Breast epithelium (tissue), 4 donors: ENCODE measurements at places on chromosomes 3 and 15. TPM values are rescaled to one million over a fixed set of nuclear protein-coding genes. Genes with fewer than 3 reads are reported as not detected.
A peak's percentile ranks its signal among the peaks of the same experiment; 100 is the strongest.

The TLR9 gene
- total RNA-seq: not detected

The FBN1 gene
- total RNA-seq: 38.5 TPM

The TCF12 gene
- 164 TPM for total RNA-seq

The PROS1 gene
- total RNA-seq: 65.4 TPM

The PSTPIP1 gene
- 3.9 TPM for total RNA-seq

The SYNPR gene
- total RNA-seq: not detected

The EPHB1 gene
- 1.8 TPM for total RNA-seq

DNA sequence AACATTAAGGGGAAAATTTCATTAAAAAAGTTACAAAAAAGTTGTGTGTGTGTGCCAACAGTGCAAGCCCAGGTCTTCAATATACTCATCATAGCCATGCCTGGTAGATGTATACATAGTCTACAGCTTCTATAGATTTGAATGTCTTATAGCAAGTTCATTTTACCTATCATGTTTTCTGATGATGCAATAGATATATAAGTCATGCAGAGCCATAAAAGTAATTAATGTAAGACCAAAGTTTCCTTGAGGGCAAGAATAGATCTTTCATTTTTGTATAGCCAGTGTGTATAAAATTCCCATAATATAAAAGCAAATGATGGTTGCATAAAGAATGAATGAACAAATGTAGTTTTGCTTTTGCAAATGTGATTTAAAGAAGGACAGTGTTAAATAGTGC is 1138.4 kb downstream of the TBL1XR1 start:
- DNase-seq: no peak

GRCh38 chr15:99408236-99409096 is 157.2 kb downstream of the LRRC28 start:
- peak; percentile 46 for DNase-seq

GRCh38 chr3:46282696-46283095 is 40.4 kb downstream of the CCR3 start:
- DNase-seq: no peak

DNA sequence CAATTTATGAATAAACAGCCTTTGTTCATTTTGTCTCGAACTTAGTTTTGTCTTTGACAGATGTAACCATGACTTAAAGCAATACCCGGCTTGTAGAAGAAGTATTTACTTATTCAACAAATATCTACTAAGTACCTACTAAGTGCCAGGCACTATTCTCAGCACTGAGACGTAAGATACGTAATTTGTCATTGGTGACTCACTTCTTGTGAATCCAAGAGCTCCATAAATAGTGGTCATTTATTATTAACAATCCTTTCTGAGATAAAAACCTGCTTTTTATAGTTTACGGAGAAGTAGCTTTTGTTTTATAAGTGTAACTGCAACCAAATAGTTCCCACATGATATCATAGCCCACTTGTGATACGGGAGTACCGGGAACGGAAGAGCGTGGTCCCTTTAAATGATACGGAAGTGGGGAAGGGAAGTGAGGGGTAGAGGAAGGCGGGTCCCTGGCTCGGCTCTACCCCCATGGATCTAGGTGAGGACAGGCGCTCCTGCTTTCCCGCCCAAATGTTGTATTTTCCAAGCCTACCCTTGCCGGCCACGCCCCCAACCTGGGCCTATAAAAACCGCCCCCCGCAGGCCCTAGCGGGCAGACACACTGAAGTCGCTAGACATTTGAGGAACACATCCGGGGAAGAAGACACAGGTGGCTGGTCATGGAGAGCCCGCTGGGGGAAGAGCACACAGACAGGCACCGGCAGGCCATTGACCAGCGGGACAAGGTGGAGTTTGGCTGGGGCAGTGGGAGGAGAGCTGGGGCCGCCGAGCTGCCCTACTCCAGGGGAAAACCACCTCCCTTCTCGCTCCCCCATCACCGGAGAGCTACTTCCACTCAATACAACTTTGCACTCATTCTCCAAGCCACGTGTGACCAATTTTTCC is at the start of gene SAMMSON:
Gene SAMMSON (plus strand): TSS at position 594 of the 888 bp plus-strand sequence.
- DNase-seq: no peak

- DNase-seq: no peak
Measured at GRCh38 chr3:192844836-192845525, 72.7 kb downstream of the MB21D2 start.

DNA sequence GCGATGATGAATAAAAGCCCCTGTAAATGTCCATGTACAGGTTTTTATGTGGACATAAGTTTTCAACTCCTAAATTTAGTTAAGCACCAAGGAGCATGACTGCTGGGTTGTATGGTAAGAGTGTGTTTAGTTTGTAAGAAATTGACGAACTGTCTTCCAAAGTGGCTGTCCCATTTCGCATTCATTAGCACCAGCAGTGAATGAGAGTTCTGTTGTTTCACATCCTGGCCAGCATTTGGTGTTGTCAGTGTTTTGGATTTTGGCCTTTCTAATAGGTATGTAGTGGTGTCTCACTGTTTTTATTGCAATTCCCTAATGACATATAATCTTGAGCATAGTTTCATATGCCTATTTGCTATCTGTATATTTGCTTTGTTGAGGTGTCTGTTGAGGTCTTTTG is 3.7 kb downstream of the ZNF621 start:
- DNase-seq: no peak

- no peak for DNase-seq
Measured at GRCh38 chr15:79376383-79376782, 55.8 kb upstream of the MINAR1 start.

GRCh38 chr3:183555541-183556081 is at the start of gene KLHL6:
Gene KLHL6 (minus strand): TSS chr3:183555706. CDS start chr3:183555653, 53 bp downstream.
- DNase-seq: no peak

DNA sequence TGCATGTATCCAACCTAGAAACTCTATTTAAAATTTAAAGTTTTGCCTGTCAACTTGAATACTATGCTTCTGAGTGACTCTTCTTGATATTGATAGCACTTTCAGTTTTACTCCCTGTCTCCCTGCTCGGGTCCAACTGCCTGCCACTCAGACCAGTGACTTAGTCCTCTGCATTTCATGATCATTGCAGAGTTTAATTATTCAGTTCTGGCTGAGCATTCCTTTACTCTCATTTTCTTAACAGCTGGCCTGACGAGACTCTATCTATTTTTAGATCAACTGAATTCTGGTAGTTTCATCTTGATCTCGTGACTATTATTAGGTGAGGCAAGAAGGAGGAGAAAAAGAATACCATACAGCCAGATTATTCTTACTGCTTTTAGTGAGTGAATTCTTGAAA is 617.4 kb downstream of the SI start:
- DNase-seq: no peak

DNA sequence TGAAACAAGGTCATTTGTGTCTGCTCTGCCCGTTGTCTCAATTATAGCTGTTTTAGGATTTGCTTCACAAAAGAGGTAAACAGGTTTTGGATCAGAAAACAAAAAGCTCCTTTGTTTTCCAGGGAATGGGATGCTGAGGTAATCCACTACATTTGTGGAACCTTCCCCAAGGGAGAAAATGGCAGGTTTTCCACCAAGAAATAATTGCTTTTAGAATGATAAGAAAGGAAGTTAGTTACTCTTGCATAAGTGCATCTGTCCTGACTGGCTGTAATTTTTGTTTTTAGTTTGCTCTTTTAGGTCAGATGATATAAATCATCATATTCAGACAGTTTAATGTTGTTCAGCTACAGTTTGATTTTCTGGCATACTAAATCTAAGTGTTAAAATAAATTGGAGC is 198.5 kb upstream of the COL8A1 start:
- DNase-seq: no peak

GRCh38 chr3:181917027-181917426 is 205.3 kb downstream of the SOX2 start:
- no peak for DNase-seq

DNA sequence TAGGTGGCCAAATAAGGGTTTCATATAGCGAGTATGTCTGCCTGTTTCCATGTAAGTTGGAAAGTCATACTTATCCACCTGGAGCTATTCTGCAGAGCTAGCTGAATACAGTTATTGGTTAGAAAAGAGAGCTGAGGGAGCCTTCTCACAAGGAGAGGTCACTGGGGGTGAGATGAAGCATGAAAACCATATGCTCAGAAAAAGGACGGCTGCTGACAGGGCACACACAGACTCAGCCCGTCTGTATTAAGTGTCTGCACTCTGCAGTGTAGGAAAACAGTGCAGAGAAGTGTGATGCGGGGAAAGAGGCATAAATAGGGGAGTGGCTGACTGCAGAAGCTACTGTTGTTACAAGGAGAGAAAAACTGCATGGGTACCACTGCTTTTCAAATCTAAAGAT is 58.2 kb downstream of the C3orf70 start:
- DNase-seq: no peak

DNA sequence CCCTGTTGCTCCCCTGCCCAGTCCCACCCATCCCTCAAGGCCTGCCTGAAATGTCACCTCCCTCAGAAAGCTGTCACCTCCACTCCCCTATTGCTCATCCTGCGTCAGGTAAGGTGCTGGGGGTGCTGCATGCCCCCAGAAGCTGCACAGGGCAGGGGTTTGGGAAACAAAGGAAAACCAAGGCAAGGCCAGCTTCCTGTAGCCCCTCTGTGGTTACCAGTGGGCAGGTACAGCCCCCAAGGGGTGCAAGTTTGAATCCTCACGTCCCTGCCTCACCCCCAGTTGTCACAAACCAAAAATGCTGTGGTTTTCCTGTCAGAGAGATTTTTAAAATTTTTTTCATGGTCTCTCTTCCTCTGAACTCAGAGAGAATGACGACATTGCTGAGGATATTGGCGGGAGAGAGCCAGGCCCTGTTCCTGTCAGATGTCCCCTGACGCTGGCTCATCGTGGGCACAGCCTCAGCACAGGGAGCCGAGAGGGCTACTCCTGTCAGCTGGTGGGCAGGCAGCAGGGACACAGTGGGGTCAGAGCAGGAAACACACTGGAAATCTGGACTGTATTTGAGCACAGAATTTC is 27.0 kb downstream of the PSTPIP1 start:
- no peak for DNase-seq

DNA sequence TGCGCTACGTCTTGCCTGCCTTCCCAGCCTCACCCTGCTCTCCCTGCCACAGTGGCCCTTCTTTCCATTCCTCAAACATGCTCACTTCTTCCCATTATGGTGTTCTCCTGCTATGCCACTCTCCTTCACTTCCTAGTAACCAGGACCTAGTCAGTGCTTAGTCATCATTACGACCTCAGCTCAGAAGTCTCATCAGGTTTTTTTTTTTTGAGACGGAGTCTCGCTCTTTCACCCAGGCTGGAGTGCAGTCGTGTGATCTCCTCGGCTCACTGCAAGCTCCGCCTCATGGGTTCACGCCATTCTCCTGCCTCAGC is 149.5 kb downstream of the GREM1 start:
- DNase-seq: no peak

- DNase-seq: no peak
Measured at GRCh38 chr3:128452120-128452519, 14.6 kb downstream of the DNAJB8 start.

DNA sequence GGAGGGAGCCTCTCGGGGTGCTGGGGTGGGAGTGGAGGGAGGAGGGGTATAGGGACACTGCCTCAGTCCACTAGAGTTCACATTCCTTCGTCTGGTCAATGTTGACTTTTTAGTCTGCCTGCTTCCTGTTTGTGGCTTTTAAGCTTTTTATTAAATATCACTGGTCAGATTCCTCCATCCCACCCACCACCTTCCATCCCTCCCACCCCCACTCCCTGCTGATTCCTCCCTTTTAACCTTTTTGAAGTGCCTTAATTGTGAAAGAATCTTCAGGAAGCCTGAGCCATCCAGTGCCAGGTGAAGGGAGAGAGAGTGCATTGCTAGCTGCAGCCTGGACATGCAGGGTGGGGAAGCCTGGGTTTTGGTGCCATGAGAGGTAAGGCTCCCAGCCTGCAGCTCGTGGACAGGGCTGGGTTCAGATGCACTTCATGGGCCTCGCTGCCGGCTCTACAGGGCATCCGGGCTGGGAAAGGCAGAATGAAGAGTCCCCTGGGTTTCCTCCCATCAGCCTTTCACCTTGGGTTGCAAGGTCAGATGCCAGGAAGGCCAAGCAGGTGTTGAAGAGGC is 105.9 kb downstream of the DNAJB8 start:
- no peak for DNase-seq

- no peak for DNase-seq
Measured at GRCh38 chr3:107913701-107914100, 177.1 kb downstream of the CD47 start.
